H1 (cell line): ENCODE measurements at places on chromosomes 3 and 15. TPM values are rescaled to one million over a fixed set of nuclear protein-coding genes. Genes with fewer than 3 reads are reported as not detected.

- no peak overlapping the region for H3K27ac ChIP-seq
- no peak for DNase-seq
- H3K4me3 ChIP-seq = no peak overlapping the region
- H3K36me3 ChIP-seq = no peaks in the 10 kb centered on the region
Measured at GRCh38 chr3:32143849-32144757, 37.7 kb downstream of the GPD1L start.

DNA sequence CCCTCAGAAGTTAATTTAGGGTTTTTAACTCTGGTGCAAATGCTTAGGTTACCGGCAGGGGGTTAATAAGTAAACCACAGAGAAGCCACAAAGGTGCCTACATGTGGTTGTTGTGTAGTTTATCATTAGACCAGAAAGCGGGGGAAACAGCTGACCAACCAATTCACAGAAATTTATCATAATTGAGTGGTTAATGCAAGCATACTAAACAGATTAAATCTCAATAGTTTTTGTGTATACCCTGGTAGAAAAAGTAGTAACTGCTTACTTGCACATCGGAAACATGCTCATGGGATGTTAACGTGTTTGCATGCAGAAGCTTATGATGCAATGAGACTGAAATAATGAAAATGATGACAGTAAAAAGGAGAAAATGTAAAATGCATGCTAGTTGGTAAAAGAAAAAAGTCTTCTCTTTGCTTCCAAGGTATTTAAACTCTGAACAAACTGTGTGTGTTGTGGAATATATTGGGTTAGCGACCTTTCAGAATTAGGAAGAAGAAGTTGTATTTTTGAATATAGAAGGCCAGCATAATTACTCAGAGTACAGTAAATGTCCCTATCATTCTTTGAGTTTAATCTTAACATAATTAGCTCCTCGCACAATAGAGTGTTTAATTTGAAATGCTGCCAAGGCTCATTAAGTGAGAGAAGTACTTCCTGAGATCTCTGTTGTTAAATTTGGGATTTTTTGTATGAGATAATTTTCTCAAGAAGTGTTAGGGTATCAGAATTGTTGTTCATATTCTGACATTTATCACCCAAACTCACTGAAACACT is 316.2 kb downstream of the PTPRG start:
- DNase-seq = no peak
- H3K36me3 ChIP-seq = no peaks in the 10 kb centered on the region
- H3K4me3 ChIP-seq = no peak overlapping the region
- peaks cover 28% of the 10 kb centered on the region for H3K4me1 ChIP-seq
- no peaks in the 10 kb centered on the region for H3K27me3 ChIP-seq

DNA sequence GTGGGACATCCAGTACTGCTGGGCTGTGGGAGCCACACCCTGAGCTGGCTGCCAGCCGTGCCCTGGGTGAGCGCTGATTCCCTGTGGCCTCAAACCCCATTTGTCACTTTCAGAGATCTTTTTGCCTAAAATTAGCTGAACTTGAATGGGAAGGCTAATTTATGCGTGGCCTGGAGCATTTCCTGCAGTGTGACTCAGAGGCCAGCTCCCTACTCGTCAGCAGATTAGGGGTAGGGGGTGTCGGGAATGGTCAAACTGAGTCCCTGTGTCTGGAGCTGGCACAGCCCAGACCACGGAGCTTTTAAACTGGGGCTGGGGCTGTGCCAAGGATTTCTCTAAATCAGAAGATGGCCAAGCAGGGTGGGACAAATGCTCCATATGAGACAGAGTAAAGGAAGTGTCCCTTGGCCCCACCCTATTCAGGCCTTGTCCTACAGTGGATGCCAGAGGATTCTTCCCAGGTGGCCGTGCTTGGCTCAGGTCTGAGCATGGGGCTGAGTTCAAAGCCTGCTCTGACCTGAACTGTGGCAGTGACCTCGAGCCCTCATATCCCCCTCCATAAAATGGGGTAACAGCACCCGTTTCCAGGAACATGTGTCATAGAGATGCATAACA is 59.7 kb downstream of the ATP2B2 start:
- H3K4me1 ChIP-seq = peaks cover 2% of the 10 kb centered on the region; the same call in 1 of the 2 replicates
- no peaks in the 10 kb centered on the region for H3K36me3 ChIP-seq
- no peak overlapping the region for H3K27ac ChIP-seq
- H3K27me3 ChIP-seq = no peaks in the 10 kb centered on the region
- no peak for DNase-seq

DNA sequence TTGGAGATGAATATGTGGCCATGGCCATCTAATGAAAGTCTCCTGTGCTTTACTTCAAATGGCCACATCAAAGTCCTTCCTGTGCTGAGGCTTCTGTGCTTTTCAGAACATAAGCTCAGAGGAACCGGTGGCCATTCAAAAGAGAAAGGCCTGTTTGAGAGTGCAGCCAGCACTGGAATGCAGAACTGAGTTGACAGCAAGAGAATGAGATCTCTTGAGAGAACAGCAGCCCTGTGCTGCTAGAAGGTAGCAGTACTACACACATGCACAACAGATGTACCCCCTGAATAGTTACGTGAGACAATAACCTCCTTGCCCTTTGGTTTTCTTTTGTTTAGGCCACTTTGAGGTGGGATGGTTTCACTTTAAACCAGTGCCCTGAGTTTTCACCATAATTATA is 292.5 kb downstream of the PTPRG start:
- no peaks in the 10 kb centered on the region for H3K27me3 ChIP-seq
- no peak for DNase-seq
- no peaks in the 10 kb centered on the region; the same call in 1 of the 2 replicates for H3K4me1 ChIP-seq
- no peak overlapping the region for H3K4me3 ChIP-seq

- H3K27me3 ChIP-seq = no peaks in the 10 kb centered on the region
- no peak overlapping the region for H3K4me3 ChIP-seq
Measured at GRCh38 chr15:28147801-28148200, 48.7 kb upstream of the OCA2 start.

GRCh38 chr15:64274341-64274950 is 81.5 kb downstream of the CSNK1G1 start:
- H3K4me1 ChIP-seq = no peaks in the 10 kb centered on the region
- no peaks in the 10 kb centered on the region for H3K36me3 ChIP-seq
- H3K4me3 ChIP-seq = no peak overlapping the region
- no peak overlapping the region for H3K27ac ChIP-seq

DNA sequence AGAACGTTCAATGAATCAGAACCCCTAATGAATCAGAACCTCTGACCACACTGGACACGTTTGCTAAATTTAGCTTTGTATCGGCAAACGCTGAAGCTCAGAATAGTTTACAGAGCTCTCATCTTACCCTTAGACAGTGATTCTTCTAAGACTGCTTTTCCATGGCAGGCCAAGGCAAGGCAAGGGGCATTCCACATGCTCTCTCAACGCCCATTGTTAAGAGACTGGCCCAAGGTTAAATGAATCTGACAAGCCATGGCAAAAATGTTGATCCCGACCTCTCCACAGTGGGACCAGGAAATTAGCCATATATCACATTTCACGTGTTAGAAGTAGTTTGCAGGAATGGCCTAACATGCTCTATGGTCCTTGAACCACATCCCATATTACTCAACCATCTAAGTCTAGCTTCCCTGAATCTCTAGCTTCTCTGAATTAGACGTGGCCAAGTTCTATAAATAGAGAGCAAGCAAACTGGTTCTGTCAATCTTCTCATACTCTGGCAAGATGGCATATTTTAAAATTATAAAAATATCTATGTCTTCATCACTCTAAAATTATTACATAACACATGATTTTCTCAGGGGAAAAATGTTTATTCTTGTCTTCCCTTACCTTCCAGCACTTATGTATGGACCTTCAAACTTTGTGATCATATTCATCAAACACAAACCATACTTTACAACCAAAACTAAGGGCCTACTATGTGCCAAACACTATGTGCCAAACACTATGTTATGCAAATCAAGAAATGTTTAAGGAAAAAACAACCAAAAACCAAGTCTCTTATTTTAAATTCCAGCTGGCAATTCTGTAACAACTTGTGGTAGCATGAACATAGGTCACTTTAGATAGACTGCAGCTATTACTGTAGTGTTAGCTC is 54.3 kb downstream of the AAGAB start:
- H3K4me1 ChIP-seq = no peaks in the 10 kb centered on the region
- no peak overlapping the region for H3K4me3 ChIP-seq
- H3K27me3 ChIP-seq = no peaks in the 10 kb centered on the region
- peaks cover 15% of the 10 kb centered on the region for H3K36me3 ChIP-seq

DNA sequence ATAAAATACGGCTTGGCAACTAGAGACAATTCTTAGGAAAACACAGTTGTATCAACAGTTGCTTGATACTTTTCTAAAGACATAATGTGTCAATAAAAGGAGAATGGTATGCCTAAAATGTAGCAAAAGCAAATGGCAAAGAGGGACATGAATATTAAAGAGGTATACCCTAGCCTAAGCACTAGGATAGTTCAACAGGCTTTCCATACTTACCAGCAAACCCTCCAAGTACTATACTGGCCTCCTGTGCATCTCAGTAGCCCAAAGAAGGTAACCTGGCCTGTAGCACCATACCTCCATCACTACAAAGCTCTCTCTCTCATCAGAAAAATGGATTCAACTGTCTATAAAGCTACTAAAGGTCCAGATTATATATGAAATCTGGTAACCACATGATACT is 7.5 kb downstream of the SETD2 start:
- DNase-seq = no peak
- H3K4me3 ChIP-seq = no peak overlapping the region
- H3K4me1 ChIP-seq = peaks cover 11% of the 10 kb centered on the region; the same call in 1 of the 2 replicates
- H3K27me3 ChIP-seq = no peaks in the 10 kb centered on the region
- H3K27ac ChIP-seq = 0 out of 2 replicates have a peak overlapping the region, but pooled peaks have one; percentile 38

DNA sequence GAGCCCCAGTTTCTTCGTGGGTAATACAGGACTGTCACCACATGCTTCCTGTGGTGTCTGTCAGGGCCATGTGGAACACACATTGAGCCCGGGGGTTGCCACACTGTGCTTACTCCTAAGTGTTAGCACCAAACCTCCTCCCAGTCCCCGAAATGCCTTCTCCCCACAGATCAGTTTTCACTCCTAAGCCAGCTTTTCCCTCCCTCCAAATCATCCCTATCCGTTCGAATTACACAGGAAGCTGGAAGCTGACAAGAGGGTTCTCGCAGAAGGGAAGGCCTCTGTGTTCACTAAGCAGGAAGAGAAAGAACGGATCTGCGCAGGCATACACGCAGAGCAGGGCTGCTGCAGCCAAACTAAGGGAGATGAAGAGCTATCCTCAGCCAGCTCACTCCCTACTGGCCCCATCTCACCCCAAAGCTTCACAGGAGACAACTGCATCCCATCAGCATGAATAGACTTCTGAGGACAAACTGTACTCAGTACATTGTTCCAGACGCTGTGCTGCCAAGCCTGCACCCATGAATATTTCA is 32.3 kb downstream of the XXYLT1 start:
- H3K36me3 ChIP-seq = no peaks in the 10 kb centered on the region
- H3K4me1 ChIP-seq = peaks cover 5% of the 10 kb centered on the region
- no peak overlapping the region for H3K4me3 ChIP-seq
- DNase-seq = peak; percentile 43

DNA sequence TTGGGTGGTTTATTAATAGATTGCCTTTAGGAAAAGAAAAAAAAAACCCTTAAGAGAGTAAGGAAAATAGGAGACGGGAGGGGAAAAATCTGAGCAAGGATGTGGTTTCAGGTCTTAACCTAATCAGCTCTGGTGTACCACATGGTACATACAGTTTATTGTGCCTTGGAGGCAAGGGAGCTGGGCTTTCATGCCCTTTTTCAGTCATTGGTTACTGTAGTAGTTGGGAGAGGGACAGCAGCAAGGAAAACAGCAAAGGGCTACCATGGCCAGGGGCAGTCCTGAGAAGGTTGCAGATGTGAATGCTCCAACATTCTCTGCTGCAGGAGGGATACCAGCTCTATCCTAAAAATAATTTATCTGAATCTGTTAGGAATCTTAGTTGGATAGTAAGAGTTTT is 5.9 kb downstream of the CMC1 start:
- DNase-seq = no peak
- H3K36me3 ChIP-seq = no peaks in the 10 kb centered on the region
- H3K27ac ChIP-seq = no peak overlapping the region

GRCh38 chr3:139774560-139775302 is 97.0 kb upstream of the NMNAT3 start:
- DNase-seq = no peak
- H3K36me3 ChIP-seq = no peaks in the 10 kb centered on the region
- no peaks in the 10 kb centered on the region for H3K27me3 ChIP-seq
- no peak overlapping the region for H3K4me3 ChIP-seq
- H3K4me1 ChIP-seq = peaks cover 8% of the 10 kb centered on the region; the same call in 1 of the 2 replicates

DNA sequence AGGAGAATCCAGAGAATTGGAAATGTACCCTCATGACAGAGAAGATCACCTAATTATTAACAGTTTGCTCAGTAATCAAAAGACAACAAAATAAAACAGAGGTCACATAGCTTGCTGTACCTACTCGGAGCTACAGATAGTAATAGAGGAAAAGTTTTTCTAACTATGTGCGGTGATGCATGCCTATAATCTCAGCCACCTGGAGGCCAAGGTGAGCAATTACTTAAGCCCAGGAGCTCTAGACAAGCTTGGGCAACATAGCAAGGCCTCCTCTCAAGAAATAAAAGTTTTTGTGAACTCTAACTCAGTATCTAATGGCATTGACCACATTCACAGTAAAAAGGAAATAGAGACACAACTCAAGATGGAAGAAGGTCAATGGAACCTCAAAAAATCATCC is 243.6 kb downstream of the ATP8B4 start:
- H3K27ac ChIP-seq = no peak overlapping the region
- H3K36me3 ChIP-seq = no peaks in the 10 kb centered on the region
- no peak for DNase-seq
- H3K4me3 ChIP-seq = no peak overlapping the region
- no peaks in the 10 kb centered on the region for H3K27me3 ChIP-seq

MFN1 gene
- 34.7 and 35.6 TPM in 2 replicates for total RNA-seq

ZBBX gene
- total RNA-seq = 0.84 and 1.0 TPM in 2 replicates

PRR20G gene
- not detected in 2 replicates for total RNA-seq

PLCB2 gene
- total RNA-seq = 8.4 and 9.4 TPM in 2 replicates
